ENCODE measurements at places on chromosomes 3 and 15. TPM values are rescaled to one million over a fixed set of nuclear protein-coding genes. Genes with fewer than 3 reads are reported as not detected.

AADACL2 gene
- not detected for total RNA-seq

FSD2 gene
- total RNA-seq: not detected

MAP1A gene
- 9.9 TPM for total RNA-seq

CKMT1A gene
- not detected for total RNA-seq

NTRK3 gene
- total RNA-seq: not detected

CGGBP1 gene
- 108 TPM for total RNA-seq

DNA sequence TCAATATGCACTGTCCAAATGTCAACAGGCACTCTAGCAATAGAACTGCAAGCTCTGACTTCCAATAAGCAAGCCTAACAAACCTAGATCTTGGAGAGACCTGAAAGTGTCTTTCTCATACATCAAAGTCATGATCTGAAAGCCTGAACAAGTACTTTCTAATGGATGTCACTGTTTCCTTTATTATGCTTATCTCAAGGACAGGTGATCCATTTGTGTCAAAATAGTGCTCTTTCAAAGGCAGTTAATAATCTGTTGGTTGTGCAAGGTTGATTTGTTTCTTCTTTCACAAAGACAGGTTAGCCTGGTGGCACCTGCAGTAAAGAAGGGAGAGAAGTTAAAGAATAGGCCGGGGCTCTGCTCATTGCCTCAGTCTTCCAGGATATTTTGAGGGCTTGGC lies 146.8 kb downstream of the EPHB1 start:
- H3K27ac ChIP-seq: no peak overlapping the region
- H3K36me3 ChIP-seq: no peaks in the 10 kb centered on the region
- H3K27me3 ChIP-seq: peaks cover 1% of the 10 kb centered on the region
- no peak overlapping the region for H3K4me3 ChIP-seq
- DNase-seq: no peak
- H3K4me1 ChIP-seq: no peaks in the 10 kb centered on the region

- peaks cover 32% of the 10 kb centered on the region for H3K27me3 ChIP-seq
- H3K4me1 ChIP-seq: peaks cover 83% of the 10 kb centered on the region
- H3K27ac ChIP-seq: no peak overlapping the region
- peaks cover 2% of the 10 kb centered on the region for H3K36me3 ChIP-seq
- H3K4me3 ChIP-seq: no peak overlapping the region
Measured at GRCh38 chr15:91307601-91308000, 207.5 kb downstream of the SV2B start.

GRCh38 chr15:42691308-42691707 lies 45.6 kb downstream of the CDAN1 start:
- H3K4me3 ChIP-seq: no peak overlapping the region
- DNase-seq: no peak
- H3K27me3 ChIP-seq: no peaks in the 10 kb centered on the region
- no peaks in the 10 kb centered on the region for H3K36me3 ChIP-seq
- H3K4me1 ChIP-seq: peaks cover 16% of the 10 kb centered on the region
- H3K27ac ChIP-seq: no peak overlapping the region

- DNase-seq: no peak
- H3K4me3 ChIP-seq: no peak overlapping the region
- H3K27ac ChIP-seq: no peak overlapping the region
- H3K27me3 ChIP-seq: peaks cover 44% of the 10 kb centered on the region
- H3K4me1 ChIP-seq: peaks cover 4% of the 10 kb centered on the region
- no peaks in the 10 kb centered on the region for H3K36me3 ChIP-seq
Measured at GRCh38 chr15:65393557-65393956, 15.8 kb upstream of the IGDCC3 start.

DNA sequence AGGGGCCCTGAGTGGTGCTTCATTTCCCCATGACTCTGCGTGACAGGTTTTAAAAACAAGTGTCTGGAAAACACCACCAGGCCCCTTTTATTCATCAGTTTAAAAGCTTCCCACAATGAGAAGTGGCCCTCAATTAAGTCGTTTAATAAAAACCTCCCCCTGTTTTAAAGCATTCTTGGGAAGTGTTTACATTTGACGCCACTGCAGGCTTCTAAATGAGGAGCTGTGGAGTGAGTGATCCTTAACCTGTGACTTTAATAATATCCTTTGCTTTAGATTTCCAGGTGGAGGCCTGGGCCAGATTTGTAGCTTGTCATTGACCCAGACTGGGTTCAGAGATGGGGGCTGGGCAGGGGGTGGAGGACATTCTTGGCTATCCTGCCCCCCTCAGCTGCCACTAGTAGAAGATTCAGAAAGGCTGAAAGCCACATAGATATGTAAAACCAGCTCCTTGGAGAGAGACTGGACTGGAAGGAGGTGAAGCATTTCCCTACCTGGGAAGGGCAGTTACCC lies 11.3 kb downstream of the CGNL1 start:
- no peak overlapping the region for H3K27ac ChIP-seq
- H3K4me3 ChIP-seq: no peak overlapping the region
- peaks cover 5% of the 10 kb centered on the region for H3K27me3 ChIP-seq
- no peaks in the 10 kb centered on the region for H3K4me1 ChIP-seq
- H3K36me3 ChIP-seq: no peaks in the 10 kb centered on the region

DNA sequence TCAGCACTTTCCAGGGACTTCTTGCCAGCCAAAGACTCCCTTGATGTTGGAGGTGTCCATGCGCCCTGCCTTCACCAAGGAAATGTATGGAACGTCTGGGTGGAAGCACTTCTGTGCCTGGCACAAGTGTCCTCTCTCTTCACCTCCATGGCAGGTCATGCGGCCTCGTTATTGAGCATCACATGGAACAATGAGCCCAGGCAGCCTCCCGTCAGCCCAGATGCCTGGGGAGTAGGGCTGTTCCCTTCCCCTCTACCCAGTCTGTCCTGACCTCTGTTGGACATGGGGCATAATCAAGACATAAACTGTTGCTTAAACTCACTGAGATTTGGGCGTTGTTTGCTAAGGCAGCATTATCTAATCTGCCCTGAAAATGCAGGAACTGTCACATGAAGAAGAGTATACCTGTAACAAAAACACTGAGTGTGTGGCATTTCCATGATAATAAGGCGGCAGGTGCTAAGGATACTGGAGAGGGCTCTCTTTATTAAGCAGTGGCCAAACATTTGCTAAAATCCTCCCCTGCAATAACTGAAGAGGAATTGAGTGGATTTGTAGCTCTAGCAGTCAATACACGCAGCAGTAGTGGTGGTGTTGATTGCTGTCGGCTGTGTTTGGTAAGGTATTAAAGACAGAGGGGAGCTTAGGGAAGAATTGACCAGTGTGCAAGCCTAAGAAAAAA lies 338.2 kb upstream of the ATP10A start:
- H3K4me3 ChIP-seq: no peak overlapping the region
- no peaks in the 10 kb centered on the region for H3K27me3 ChIP-seq
- H3K4me1 ChIP-seq: no peaks in the 10 kb centered on the region
- no peak overlapping the region for H3K27ac ChIP-seq
- no peaks in the 10 kb centered on the region for H3K36me3 ChIP-seq
- no peak for DNase-seq

- no peak overlapping the region for H3K4me3 ChIP-seq
- no peak for DNase-seq
- no peak overlapping the region for H3K27ac ChIP-seq
- H3K36me3 ChIP-seq: no peaks in the 10 kb centered on the region
- H3K27me3 ChIP-seq: no peaks in the 10 kb centered on the region
- H3K4me1 ChIP-seq: peaks cover 6% of the 10 kb centered on the region
Measured at GRCh38 chr3:127688022-127688415, 15.3 kb downstream of the ABTB1 start.

DNA sequence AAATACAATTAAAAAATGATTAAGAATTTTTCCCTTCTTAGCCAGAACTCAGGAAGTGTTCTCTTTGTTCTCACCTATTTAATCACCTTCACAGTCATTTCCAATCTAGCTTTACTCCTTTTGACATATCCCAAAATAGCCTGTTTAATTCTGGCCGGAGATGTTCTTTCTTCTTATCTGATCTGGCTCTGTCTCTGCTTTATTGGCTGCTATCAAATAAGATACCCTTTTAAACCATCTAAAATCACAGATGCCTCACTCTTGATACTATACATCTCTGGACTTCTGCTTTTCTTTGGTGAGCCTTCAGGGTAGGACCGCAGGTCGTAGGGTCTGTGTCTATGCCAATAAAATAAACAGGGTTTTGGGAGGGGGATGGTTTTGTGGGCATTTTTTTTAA lies 319.2 kb upstream of the SEMA6D start:
- H3K27ac ChIP-seq: no peak overlapping the region
- DNase-seq: no peak
- no peaks in the 10 kb centered on the region for H3K36me3 ChIP-seq
- H3K4me3 ChIP-seq: no peak overlapping the region

GRCh38 chr15:40823572-40824343 lies 4.8 kb downstream of the PPP1R14D start:
- DNase-seq: no peak
- peaks cover 8% of the 10 kb centered on the region for H3K27me3 ChIP-seq
- H3K4me3 ChIP-seq: no peak overlapping the region

GRCh38 chr3:16033889-16034687 lies 140.4 kb upstream of the GALNT15 start:
- no peak overlapping the region for H3K27ac ChIP-seq
- H3K4me1 ChIP-seq: no peaks in the 10 kb centered on the region
- no peak overlapping the region for H3K4me3 ChIP-seq
- DNase-seq: no peak
- peaks cover 37% of the 10 kb centered on the region for H3K27me3 ChIP-seq

DNA sequence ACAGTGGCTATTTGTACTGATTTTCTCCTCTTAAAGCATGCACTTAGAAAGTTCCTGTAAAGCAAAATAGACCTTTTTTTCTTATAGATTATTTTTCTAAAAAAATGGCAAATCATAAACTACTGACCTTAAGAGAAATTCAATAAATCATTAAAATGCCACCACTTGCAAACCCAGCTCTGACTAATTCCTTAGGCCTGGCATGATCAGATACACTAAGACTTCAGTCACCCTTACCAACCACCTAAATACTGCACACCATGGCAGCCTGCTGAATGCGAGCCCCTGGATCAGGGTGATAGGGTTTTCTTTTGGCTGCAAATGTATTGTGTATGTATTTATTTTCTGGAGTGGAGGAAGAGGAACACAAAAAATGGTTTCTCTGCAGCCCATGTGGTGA lies 370.6 kb upstream of the TBL1XR1 start:
- H3K4me1 ChIP-seq: no peaks in the 10 kb centered on the region
- H3K27ac ChIP-seq: no peak overlapping the region
- no peak overlapping the region for H3K4me3 ChIP-seq
- DNase-seq: no peak
